ENCODE measurements at places on chromosomes 4 and X. TPM values are rescaled to one million over a fixed set of nuclear protein-coding genes. Genes with fewer than 3 reads are reported as not detected.

Gene BEX2
- 1.0 TPM for total RNA-seq

Gene RAB40AL
- 0.99 TPM for total RNA-seq

Gene TRIM75
- total RNA-seq: not detected

Gene ETDB
- not detected for total RNA-seq

Gene NWD2
- not detected for total RNA-seq

Gene SPARCL1
- total RNA-seq: 0.17 TPM

Gene SPANXN3
- not detected for total RNA-seq

Gene PABPC4L
- 0.26 TPM for total RNA-seq

Gene CXCL8
- total RNA-seq: 23.3 TPM

Gene PWWP3B
- total RNA-seq: 0.13 TPM

Gene FAM47E
- 0.59 TPM for total RNA-seq

Gene DMRTC1
- not detected for total RNA-seq

Gene AADAT
- total RNA-seq: 2.8 TPM

Gene PHOX2B
- total RNA-seq: not detected

Gene IL2
- total RNA-seq: not detected

Gene STK26
- 5.1 TPM for total RNA-seq

Gene TTC29
- total RNA-seq: not detected

Gene SULT1E1
- 10.7 TPM for total RNA-seq

Gene SPOCK3
- total RNA-seq: 0.65 TPM

Gene ITM2A
- 0.72 TPM for total RNA-seq

Gene ABLIM2
- 2.7 TPM for total RNA-seq

Gene PABPC5
- 3.3 TPM for total RNA-seq

Gene MCTS1
- total RNA-seq: 20.2 TPM

Gene SSX4B
- total RNA-seq: not detected

Gene SEC31A
- total RNA-seq: 421 TPM

Gene NPY2R
- 27.4 TPM for total RNA-seq

Gene STARD8
- total RNA-seq: 1.6 TPM

Gene REPS2
- 0.72 TPM for total RNA-seq

Gene DAPP1
- total RNA-seq: not detected
